ENCODE measurements at places on chromosomes 4 and X. TPM values are rescaled to one million over a fixed set of nuclear protein-coding genes. Genes with fewer than 3 reads are reported as not detected.

DNA sequence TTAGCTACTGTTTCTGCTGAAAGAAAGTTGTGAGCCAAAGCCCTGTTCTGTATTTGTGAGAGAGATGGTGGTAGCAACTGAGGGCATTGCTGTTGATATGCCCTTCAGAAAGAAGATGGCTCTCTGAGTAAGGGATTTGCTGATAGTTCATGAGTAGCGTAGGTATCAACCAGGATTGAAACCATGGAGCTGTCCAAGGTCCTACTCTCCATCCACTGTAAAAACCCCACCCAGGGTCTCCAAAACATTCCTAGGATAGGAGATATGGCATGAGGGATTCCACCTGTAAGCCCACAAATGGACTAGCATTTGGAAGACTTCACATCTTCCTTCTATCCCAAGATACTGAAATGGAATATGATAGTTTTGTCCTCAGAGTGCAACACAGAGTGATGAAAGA lies 277.1 kb upstream of the PRKX start:
- no peak for DNase-seq

DNA sequence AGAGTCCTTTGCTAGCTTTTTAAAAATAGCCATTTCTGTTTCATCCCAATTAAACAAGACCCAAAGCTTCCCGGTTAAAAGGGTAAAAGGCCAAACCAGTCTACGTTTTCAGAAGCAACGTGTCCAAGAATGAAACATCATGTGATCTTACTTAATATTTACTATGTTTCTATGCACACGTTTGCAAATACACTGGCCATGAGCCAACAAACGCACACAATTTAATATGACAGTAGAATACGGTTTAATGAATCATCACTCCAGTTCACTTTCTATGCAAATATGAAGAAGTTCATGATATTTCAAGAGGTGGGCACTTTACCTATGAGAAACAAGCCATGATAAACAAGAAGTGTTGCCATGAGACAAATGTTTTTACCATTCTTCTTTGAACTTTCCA lies 4.3 kb downstream of the NR0B1 start:
- DNase-seq = no peak

DNA sequence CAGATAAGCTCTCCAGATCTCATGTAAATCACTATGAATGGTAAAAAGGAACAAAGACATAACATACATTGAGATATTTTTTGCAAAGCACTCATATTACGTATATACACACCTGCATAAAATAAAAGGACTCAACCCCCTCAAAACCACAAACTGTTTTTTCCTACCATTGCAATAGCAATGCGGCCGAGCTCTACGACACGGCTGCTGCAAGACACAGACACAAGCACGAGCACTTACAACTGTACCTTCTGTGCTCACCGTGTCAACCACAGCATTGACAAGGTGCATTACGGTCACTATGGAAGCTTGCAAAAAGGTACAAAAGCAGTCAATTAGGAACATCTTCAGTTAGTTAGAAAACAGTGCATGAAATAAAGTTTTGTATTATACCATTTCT lies 37.1 kb upstream of the MTNR1A start:
- no peak for DNase-seq

DNA sequence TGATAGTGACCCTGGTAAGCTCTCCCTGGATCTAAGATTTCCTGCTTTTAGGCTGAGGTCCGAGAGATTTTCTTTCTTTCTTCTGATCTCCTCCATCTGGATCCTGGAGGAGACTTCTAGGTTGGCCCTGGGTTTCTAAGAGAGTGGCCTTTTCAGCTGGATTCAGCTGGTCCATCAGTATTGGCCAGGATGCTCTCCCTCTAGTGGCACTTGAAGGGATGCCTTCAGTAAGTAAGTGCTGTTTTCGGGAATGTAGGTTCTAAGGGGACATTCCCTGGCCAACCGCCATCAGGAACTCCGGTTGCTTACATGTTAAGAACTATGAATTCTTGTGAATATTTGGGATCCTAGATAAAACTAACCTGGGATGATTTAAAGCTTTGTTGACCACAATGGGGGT lies 56.9 kb downstream of the SERTM2 start:
- DNase-seq = no peak

SYN1 gene
- 4.1 TPM for total RNA-seq

DNA sequence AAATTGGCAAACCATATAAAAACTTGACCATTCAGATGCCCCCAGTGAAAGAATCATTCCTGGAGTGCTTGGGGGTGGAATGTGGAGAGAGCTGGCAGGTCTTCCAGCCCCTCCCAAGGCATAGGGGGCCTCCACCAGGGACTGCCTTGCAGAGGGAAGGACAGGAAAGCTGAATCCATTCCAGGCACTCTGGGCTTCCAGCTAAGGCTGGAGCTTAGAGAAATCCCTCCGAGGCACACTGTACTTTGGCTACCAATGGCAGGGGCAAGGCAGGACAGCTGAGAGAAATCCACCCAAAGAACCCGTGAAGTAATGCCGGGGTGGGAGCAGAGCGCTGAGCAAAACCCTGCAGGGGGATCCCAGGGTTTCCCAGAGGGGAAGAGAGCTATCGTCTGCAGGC lies 4.0 kb downstream of the CENPU start:
- DNase-seq = no peak

GRCh38 chr4:90349636-90350035 lies 222.4 kb downstream of the CCSER1 start:
- DNase-seq = no peak

- no peak for DNase-seq
Measured at GRCh38 chr4:105130945-105131344, 15.7 kb upstream of the TET2 start.

DNA sequence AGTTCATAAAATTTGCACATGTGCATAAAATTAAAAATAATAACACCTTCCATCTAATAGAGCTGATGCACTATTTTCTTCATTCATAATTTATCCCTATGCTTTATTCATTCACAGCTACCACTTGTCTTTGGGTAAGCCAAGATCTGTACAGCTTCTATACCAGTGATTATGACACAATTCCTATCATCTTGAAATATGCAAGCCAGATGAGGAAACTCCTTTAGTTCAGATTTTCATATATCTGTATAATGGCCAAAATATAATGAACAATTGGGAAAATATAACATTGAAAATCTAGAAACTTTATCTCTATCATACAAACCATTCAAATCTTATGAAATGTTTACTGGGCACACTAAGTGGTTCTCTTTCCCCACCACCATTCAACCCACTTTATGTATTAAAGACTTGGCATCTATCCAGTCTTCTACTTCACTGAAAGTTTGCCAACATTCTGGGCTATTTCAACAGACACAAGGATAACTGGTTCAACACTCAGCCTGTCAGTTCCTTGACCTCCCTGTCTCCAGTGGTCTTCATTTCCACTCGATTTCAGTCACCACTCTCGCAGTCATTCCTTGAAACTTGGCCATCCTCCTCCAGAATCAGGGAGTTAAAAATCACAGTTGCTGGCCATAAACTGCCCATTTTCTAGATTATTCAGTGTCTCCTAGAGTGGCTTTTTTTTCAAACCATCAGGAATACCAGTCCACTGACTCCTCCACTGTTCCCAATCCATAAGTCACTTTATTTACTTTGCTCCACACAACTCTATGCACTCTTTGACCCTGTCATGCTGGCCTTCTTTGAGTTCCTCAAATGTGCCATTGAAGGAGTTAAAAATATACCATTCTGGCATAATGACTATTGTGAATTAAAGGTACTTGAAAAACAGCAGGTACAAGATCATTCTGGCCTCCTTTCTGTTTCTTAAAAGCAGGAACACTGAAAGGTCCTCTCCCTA lies 85.5 kb downstream of the CAMK2D start:
- DNase-seq = no peak

DNA sequence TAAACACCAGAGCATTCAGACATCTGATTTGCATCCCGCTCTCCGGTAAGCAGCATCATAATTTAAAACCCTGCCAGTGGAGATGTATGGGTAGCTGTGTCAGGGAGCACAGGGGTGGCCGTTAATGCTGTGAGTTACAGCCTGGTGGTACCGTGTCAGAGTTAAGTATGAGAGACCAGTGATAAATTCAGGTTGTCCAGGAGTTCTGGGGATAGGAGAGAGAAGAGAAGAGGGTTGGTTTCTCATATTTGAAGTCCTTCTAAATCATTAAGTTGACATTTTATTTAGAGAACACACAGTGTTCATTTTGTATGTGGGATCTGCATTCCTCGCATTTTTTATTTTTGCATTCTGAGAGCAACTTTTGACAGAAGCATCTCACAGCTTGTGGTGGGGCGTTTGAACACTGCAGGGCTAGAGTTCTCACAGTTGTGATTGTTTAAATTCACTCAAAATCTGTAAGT lies 157.6 kb downstream of the DCLK2 start:
- no peak for DNase-seq

DNA sequence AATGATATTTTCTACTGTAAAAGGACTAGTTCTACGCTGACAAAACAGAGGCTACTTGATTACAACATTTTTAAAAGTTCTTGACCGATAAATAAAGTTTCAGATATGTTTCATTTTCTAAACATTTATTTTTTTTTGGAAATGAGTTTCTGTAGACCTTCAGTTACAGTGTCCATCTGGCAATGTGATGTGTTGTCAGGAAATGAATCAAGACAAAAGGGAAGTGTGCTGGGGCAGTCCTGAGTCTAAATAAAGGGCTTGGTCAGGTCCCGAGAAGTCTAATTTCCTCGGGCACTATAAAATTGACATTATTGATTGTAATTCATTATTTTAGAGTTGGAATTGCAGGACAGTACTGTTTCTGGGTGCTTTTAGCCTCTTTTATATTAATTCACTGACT lies 57.0 kb upstream of the FTHL17 start:
- DNase-seq = no peak

NLRP2B gene
- 0.16 TPM for total RNA-seq

DNA sequence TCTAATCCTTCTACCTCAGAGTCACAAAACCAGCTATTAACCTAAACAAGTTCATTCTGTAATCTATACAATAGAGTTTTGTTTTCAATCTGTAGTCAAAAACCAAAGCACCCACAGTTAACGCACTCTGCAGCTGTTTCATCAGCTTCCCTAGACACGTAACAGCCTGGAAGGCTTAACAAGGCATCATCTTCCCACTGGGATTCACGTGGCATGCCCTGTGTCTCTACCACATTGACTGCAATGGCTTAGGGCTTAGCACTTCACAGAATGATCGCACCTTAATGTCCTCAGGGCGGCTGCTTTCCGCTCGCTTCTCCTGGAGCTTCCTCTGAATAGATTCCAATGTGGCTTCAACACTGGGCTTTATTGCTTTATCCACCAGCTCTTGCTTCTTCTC lies 49.7 kb upstream of the NAP1L5 start:
- no peak for DNase-seq

GRCh38 chrX:132378281-132378680 lies 110.6 kb downstream of the MBNL3 start:
- DNase-seq = no peak

GRCh38 chr4:95510145-95510544 lies 38.6 kb downstream of the UNC5C start:
- DNase-seq = no peak

- no peak for DNase-seq
Measured at GRCh38 chr4:58566260-58566659, 1456.1 kb upstream of the IGFBP7 start.

DNA sequence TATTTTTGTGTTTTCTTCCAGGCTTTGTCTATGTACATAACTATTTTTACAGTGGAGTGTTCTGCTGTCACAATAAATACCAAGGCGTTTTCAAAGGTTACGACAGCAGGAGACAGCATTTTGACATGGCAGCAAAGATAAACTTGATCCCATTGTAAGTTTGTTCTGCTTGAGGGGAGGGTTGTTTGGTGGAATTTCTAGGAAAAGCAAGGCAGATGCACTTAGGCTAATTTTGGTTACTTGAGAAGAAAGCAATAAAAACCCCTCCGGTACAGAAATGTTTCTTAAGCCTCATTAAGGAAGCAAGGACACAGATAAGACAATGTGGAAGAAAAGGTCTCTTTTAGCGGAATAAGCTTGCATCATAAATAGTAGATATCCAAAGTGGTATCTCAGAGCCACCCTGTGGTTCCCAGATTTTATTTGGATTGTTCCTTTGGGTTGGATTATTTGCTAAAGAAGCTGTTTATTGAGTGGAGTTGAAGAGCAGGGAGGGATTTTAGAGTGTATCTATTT lies 54.3 kb downstream of the CLCN5 start:
- DNase-seq = no peak

DNA sequence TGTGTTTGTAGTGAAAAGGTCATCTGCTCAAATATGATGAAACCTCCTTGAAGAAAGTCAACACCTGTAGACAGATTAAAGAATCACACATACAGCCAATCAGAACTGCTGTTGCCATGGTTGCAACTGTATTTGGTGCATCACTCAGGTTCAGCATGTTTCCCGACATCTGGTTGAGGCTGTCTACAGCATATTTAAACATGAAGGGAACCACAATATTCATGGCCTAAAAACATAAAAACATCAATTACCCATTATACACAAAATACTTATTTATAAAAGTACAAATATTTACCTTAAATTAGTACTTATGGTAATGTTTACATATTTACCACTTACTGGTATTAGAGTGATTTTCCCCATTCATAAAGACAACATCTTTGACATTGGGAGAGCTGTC lies 79.7 kb downstream of the ABCB7 start:
- DNase-seq = no peak

DNA sequence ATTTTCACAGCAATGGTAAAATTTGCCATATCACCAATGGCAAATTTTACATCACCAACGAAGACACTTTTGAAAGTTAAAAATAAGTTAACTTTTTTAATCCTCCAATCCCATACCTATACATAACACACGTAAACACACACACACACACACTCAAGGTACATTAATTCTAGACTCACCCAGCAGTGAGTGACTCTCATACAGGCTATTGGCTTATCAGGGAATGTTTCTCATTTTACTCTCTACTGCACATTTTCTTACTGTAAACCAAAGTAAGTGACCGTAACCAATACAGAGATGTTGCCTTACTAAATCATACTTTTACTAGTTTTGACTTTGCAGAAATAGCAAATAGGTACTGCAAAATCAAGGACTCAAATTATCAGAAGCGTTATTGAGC lies 2.3 kb downstream of the VEGFC start:
- DNase-seq = no peak

DNA sequence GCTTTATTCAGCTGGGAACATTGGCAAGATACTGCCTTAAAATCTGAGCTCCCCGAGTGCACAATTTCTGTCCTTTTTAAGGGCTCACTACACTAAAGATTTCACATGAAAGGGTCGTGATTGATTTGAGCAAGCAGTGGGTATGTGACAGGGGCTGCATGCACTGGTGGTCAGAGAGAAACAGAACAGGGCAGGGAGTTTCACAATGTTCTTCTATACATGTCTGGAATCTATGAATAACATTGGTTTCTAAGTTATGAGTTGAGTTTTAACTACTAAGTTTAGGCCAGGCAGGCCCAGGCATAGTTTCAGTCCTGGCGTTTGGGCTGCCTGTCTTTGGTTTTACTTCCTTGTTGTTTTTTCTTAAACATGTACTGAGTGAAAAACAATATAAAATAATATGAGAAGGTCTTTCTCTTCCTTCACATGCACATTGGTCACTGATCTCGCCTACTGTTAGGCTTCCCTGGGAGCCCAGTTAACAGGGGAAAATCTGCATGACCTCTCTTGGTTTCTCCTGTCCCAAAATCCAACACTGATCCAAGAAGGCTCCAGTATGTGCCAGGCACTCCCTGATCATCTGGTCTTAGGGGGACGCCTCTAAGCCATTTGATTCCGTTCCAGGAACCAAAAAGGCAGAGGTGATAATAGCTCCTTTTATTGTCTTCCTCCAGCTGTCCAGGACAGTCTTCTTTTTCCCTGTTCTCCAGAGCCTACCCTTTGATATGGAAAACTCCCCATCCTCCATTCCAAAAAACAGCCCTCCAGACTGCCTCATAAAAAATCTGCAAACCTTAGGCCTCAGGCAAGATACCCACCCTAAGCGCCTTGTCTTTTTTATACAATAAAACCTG lies at the start of gene UGT2B17:
Gene UGT2B17 (minus strand): TSS at position 51 of the 854 bp plus-strand sequence. CDS start 7,838 bp downstream, outside the sequence.
- DNase-seq = no peak

Measured in mucosa of descending colon (tissue), 3 donors.